ENCODE measurements at places on chromosomes 2 and 18.

GRCh38 chr18:66210875-66211274, 393.0 kb downstream of the CDH19 start:
- no peak for DNase-seq

- no peak for DNase-seq
These were observed 75.1 kb downstream of the CCDC102B start for GRCh38 chr18:68873003-68873402.

GRCh38 chr2:150030436-150031190, 443.0 kb upstream of the MMADHC start:
- no peak for DNase-seq

DNA sequence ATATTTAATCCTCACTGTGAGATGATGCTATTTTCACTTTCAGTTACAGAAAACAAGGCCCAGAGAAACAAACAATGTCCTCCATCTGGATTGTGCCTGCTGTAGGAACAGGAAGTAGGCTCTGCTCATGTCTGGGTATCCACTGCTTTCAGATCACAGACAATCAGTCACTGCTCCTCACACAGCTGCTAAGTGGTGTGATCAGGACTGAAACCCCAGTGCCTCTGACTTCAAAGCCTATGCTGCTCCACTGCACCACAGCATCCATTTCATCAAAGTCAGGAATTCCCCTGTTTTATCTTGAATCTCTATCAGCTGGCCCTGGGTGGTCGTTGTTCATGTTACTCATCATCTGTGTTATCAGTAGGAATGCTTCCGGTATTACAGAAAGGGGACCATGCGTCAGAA, 303.8 kb upstream of the TRIB2 start:
- no peak for DNase-seq

GRCh38 chr2:133262893-133263292, 305.4 kb downstream of the NCKAP5 start:
- no peak for DNase-seq
